ENCODE measurements at places on chromosomes 5 and 9.

DNA sequence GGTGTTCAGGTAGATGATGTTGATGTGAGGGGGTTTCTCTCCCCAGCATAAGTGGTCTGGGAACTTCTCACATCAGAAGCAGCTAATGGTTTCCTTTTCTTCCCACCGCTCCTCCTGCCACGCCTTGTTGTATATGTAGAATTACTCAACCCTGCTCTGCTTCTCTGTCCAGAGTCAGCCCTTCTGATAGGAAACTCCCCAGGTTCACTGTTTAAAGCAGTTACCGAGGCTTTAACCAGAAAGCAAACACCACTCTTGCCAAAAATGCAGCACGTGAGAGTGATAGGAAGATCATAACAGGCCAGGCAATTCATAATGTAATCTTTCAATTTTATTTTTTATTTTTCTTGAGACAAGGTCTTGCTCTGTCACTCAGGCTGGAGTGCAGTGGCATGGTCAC, 10.5 kb upstream of the TMEM252 start:
- DNase-seq = no peak

- no peak for DNase-seq
These were observed 61.8 kb downstream of the PRKACG start for GRCh38 chr9:68951879-68952659.

DNA sequence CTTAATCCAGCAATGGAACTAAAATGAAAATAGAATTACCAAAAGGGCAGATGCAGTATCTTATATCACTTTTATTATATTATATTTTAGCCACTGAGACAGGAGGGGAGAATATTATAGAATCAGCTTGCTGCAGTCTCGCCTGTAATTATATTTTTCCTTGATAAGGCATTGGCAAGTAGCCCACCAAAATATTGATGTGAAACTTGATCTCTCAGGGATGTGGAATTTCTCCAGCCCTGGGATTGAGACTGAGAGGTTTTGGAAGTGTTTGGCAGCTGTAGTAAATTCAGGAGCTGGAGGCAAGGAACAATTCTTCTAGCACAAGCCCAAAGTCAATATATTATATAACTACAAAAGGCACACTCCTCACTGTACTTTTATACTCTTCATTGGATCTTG, 142.1 kb upstream of the ADAMTSL1 start:
- no peak for DNase-seq

DNA sequence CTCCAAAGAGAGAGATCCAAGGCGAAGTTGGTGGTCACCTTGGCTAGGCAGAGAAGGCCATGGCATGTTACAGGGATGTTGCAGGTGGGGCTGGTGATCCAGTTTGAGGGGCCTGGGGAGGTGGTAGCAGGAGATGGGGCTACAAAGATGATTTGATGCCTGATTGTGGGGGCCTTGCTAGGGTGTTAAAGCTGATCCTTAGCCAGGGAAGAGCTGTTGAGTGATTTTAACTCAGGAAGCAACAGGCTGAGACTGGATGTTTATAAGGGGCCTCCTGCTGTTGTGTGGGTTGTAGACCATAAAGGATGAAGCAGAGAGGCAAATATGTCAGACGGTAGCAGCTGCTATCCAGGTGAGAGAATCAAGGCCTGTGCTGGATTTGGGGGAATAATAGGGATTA, 19.0 kb upstream of the SMAD5 start:
- DNase-seq = no peak

- DNase-seq = no peak
These were observed 159.8 kb downstream of the ZSWIM6 start for GRCh38 chr5:61491861-61492260.

DNA sequence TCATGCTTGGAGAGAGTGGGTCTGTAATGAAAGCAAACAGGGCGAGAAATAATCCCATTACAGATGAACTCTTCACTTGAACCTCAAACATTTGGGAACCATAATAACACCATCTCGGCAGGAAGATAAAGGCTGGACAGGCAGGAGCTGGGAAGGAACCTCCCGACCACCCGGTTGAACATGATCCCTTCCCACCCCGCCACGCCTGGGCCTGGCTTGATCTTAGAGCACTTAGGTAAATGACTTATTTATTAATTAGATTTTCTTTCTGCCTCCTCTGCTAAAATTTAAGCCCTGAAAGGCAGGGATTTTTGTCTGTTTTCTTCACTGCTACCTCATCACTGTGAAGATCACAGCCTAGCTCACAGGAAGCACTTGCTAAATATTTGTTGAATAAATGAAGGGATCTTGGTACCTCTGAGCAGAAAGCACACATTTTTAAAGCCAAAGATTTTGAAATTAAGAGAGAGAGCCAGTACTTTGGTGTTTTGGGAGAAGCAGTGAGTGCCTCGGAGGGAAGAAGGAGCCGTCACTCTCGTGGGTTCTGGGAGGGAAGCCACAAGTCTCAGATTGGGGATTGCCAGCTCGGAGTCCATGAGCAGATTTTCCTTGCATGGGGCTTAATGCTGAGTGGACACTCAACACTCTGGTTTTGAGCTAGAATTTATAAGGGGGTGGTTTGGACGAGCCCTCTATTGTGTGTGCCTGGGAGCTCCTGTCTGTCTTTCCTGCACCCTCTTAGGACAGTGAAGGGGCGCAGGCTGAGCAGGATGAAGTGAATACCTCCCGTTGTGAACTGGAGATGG, 133.3 kb downstream of the MACROH2A1 start:
- DNase-seq = no peak

- DNase-seq = no peak
These were observed 15.4 kb downstream of the LMAN2 start for GRCh38 chr5:177336112-177336511.

DNA sequence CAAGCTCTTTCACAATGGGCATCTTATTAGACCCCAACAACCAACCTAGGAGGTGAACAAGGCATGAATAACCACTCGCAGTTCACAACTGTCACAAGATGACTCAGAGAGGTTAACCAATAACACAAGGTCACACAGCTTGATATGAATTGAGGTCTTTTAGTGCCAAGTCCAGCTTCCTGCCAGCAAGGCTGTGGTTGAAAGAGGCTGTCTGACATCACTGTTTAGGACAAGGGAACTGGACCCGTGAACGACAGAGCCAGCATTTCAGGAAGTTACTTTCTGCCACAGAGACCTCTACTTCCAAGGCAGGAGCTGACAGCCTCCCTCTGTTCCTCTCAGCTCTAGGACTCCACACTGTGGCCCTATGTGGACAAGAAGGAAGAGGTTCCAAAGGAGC, 53.4 kb upstream of the ALDH1B1 start:
- DNase-seq = no peak

GRCh38 chr5:63603996-63604395, 358.2 kb downstream of the HTR1A start:
- DNase-seq = no peak

DNA sequence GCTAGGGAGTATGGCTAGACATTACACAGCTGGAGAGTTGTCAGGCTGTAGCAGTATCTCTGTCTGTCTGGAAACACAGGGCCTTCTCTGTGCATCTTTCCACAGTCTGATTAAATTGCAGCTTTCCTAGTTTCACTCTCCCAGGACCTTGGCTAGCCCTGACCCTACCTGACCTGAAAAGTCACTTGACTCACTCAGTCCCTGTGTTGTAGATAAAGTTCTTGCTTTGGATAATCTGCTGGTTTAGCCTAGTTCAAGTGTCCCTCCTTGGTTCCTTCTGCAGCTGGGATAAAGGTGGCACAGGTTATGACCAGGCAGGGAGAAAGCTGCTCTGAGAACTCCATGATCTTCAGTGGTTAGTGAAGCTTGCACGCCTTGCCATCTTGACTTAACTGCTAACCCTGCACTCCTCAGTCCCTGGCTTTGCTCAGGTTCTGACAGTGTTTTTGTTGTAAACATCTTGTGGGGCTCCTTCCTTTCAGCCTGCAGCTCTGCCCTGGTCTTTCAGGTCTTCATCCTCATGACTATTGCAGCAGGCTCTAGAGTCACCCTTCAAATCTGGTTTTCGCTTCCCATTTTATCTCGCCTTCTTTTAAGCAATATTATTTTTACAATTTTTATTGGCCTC, 101.0 kb downstream of the PIP5K1B start:
- no peak for DNase-seq

DNA sequence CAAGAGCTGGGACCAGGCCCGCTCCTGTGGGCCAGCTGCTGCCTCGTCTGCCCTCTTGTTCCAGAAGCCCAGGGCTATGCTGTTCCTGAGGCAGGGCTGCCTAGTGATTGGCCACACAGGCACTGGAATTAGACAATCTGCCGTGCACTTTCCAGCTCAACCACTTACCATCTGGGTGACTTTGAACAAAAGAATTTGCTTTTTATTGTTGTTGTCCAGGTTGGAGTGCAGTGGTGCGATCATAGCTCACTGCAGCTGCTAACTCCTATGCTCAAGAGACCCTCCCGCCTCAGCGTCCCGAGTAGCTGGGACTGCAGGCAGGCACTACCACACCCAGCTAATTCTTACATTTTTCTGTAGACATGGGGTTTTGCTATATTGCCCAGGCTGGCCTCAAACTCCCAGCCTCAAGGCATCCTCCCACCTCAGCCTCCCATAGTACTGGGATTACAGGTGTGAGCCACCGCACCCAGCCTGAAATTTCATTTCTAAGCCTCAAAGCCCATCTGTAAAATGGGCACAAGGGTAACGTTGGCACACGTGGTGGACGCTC, 1.2 kb upstream of the NEK6 start:
- DNase-seq = no peak

DNA sequence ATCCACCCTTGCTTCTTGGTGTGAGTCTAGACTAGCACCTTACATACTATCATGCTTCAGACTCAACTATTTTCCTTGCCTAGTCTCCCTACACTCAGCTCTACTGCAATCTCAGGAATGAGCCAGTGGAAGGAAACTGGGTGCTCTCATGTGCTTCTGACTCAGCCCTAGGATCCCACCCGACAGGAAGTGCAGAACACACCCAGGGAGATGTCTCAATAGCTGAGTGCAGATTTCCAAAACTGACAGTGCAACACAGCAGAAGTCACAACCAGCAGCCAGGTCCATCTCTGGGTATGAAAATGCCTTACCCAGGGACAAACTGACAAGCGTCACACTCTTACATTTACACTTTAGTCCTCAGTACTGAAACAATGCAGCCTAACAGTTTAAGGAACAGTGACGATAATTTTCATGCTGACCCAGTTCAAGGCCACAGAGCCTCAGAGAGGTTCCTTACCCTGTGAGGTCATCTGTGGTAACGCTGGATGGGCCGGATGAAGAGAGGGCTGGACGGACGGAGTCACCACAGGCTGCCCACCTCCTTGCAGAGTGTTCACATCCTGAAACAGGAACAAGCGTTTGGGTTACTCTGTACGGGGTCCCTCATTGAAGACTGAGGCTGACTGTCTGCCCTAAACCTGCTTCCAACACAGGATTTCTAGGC, 33.0 kb downstream of the FKBP15 start:
- no peak for DNase-seq

GRCh38 chr9:69963803-69964202, 79.8 kb upstream of the MAMDC2 start:
- no peak for DNase-seq

- DNase-seq = no peak
These were observed 98.9 kb upstream of the FCN2 start for GRCh38 chr9:134781591-134782302.

GRCh38 chr5:97297063-97297703, 114.1 kb upstream of the RIOK2 start:
- DNase-seq = no peak

DNA sequence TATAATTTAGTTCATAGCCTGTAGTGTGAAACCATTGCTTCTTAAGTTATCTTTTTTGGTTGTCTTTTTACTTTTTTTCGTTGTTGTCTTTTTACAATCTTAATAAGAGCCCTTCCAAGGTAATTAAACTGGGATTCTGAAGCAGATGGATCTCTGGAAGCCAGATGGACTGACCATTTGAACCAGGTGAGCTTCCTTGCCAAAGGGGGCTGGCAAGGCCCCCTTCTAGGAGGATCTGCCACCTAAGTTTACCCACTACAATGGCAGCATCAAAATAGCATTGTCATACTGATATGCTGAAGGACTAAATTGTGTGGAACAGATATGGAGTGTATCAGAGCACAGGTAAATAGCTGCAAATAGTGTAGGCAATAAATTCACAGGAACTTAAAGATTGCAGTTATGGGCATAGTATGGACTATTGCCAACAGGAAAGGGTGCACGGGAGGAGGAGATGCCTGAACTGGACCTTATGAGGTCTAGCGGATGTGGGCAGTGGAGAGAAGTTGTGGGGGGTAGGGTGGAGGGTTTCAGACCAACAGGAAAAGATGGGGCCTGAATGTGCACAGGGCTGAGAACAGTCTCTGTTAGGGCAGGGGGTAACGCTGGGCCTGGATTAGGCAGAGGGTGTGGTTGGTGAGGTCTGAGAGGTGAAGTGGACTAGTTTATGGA, 61.5 kb upstream of the CTXN3 start:
- no peak for DNase-seq

DNA sequence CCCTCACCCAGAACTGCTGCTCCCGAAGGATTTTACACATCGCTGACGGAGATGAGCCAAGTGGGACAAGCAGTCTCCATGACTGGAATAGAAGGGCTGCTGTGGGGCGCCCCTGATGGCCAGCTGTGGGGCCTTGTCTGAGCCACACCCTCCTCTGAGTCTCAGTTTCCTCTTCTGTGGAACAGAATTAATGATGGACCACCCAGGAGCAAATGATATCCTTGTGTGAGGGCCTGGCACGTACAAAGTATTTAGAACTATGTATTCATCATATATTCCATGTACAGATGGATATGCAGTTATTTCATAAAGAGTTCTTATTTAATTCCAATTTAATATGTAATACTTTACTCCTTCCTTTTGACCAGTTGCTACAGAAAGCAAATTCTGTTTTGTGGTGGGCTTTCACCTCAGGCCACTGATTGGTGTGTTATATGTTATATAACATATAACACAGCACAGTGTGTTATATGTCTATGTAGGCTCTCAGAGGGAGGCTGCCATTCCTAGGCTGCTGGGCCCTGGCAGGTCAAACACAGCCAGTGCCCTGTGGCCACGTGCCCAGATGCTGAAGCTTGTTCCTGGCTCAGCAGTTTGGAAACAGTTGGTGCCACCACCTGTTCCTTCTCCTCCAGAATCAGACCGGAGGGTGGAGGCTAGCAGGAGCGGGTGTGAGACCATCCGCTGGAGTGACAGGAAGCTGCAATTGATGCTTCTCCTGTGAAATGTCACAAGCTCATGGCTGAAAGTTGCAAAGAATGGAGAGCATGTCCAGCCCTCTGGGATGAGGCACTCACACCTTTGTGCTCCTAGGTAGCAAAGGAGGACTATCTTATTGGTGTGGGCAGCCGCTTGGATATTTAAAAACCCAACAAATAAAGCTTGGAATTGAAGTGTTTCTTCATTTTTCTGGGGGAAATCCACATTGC, 4.4 kb upstream of the FGD3 start:
- DNase-seq = no peak

- DNase-seq = no peak
These were observed 48.7 kb downstream of the CAMSAP1 start for GRCh38 chr9:135858491-135859185.

DNA sequence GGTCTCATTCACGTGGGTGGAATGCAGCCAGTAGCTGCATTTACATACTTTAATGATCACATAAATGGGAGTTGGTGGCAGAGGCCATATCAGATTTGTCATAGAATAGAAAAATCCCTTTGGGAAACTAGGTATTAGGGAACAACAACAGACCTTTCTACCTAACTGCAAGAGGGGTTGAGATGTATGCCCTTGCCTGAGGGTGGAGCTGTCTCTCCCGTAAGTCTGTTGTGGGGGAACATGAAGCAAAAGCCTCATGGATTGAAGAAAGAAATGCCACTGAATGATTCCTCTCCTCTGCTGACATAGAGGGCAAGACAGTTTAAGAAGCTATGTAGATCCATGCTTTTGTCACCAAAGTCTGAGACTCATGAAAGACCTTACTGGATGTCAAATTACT, 461.3 kb downstream of the SPOCK1 start:
- no peak for DNase-seq

Data from activated CD4-positive, CD25-positive, alpha-beta regulatory T cell treated with anti-CD3 and anti-CD28 coated beads, Interleukin-2, amount 50 U/mL, for 16 hours (primary cell).